ENCODE measurements at places on chromosomes 6 and 20.

DNA sequence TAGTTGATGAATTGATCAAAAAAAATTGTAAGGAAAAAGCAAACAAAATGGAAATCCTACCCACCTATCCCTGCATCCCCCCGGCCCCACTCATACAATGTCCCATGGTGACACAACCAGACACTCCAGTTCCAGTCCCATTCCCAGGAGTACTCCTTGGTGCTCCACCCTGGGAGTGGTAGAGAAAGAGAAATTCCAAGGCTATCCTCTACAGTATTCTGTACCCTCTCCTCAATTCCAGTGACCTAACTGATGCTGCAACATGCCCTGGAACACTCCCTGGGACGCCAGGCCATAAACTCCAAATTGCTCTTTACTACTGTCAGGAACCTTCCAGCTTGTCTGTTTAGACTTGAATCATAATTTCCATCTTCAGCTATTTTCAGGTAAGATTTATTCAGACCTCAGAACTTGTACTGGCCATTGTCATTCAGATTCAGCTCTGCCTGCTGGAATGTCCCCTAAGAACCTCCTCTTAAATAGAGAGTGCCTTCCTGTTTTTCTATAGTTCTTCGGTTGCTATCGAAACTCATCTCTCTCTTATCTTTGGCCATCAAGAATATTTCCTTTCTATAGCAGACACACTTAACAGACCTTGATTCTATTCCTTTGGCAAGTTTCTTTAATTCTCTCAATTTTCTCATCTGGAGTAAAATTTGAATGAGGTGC, 8.7 kb downstream of the GPX6 start:
- DNase-seq: no peak

GRCh38 chr6:125477844-125478243, 176.1 kb upstream of the HDDC2 start:
- no peak for DNase-seq

- DNase-seq: no peak
These were observed 121.7 kb downstream of the SMOC2 start for GRCh38 chr6:168562576-168563151.

DNA sequence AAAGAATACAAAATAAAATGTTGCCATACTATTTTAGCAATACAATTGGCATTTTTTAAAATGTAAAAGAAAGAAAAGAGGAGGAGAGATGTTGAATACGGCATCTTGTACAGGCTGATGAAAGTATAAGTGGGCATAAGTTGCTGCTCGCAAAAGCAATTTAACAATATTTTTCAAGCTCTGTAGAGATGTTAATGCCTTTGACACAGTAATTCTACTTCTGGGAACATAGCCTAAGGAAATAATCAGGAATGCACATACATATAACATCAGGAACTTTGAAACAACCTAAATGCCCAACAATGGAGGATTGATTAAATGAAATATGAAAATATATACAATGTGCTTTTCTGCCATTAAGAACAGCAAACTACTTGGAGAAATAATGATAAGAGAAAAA, 80.2 kb downstream of the LRRC1 start:
- no peak for DNase-seq

DNA sequence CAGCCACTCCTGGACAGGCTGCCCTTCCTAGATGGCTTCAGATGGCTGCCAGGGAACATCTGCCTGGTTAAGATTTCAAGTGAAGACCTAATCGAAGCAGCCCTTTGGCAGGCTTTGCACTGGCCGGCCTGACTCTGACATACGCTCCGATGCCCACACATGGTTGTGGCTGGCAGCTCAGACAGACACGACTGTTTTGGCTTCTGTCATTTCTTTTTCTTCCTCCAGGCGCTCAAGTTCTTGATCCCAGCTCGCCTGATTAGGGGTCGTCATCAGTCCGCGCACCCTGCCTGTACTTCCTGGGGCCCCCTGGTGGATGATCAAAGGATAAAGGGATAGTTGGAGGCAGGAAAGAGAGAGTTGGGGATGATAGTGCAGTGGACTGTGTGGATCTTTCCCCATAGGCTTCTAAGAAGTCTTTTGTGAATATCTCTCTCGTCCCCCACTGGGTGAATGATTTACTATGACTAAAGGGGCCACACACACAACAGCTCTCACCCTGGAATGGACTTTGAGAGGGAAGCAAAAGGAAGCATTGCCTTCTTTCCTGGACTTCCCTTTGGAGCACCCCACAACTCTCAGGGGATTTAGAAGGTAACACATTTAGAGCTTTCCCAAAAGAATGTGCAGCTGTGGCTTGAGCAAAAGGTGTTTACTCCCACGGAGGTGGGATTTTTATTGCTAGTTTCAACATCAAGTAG, 21.4 kb upstream of the TRAM2 start:
- DNase-seq: peak; percentile 76

- peak; percentile 36 for DNase-seq
These were observed 3.3 kb downstream of the ADGRB3 start for GRCh38 chr6:68638230-68638900.

- DNase-seq: no peak
These were observed 48.8 kb downstream of the DSTN start for GRCh38 chr20:17618673-17619013.

- DNase-seq: no peak
These were observed 77.4 kb upstream of the MTHFD1L start for GRCh38 chr6:150788089-150788488.

GRCh38 chr6:151478670-151479069, 15.1 kb upstream of the CCDC170 start:
- no peak for DNase-seq

GRCh38 chr20:43820731-43821330, 93.8 kb upstream of the TOX2 start:
- DNase-seq: no peak

DNA sequence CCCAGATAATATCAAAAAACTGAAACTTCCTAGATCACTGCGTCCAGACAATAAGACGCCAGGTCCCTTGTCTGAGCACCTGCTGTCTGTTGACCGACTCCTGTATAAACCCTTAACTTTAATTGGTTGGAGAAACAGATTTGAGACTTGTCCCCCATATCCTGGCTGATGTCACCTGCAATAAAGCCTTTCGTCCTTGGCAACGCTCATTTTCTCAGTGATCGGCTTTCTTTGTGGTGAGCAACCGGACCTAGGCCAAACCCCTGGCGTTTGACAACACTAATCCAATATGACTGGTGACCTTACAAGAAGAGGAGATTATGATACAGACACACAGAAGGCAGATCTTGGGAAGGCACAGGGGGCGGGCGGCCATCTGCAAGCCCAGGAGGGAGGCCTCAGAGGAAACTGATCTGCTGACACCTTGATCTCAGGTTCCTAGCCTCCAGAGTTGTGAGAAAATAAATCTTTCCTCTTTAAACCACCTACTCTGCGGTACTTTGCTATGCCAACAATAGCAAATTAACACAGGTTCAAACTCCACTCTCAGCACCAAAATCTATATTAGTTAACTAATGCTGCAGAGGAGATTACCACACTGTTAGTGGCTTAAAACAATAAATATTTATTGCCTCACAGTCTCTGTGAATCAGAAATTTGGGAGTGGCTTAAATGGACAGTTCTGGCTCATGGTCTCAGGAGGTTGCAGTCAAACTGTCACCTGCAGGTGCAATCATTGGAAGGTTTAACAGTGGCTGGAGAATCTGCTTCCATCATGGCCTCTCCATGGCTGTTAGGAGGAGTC, 178.7 kb downstream of the OTOR start:
- no peak for DNase-seq

DNA sequence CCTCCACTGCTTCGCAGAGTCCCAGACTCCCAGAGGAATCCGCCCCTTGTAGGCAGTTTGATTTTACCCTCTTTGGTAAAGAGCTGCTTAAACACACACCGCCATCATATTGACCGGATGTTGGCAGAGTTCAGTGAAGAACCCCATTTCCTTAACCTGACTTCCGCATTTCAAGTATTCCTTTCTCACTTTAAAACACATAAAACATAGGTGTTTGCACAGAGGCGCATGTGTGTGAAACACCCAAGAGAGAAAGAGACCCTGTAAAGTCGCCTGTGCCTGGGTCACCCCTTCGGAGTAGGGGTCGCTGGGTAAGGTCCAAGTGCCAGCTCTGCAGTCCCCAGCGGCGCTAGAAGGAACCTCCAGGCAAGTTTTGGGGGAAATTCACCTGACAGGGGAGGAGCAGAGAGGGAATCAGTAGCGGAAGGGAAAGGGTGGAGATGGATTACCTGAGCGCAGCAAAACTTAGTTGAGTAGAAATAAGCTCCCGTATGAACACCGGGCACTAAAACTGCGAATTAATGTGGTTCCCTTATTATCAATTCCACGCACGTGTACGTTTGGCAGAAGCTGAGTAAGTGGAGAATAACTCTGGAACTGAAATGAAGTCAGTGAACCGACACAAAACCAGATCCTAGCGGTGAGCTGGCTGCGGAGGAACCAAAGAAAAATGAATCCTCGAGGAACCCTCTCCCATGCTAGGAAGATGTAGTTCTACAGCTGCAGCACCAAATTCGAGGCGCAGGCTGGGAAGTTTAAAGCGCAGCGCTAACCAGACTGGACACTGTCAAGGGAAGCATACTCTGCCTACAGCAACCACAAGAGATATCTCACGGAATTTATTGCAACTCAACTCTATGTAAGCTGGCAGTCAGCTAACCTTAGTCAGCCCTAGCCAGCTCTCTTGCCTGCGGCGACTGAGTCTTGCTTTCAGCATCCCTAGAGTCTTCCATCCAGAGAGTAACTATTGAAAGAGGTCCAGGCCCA, 3.5 kb upstream of the HTR1B start:
- peak; percentile 21 for DNase-seq

- DNase-seq: no peak
These were observed 28.4 kb downstream of the TMEM200A start for GRCh38 chr6:130394246-130394645.

DNA sequence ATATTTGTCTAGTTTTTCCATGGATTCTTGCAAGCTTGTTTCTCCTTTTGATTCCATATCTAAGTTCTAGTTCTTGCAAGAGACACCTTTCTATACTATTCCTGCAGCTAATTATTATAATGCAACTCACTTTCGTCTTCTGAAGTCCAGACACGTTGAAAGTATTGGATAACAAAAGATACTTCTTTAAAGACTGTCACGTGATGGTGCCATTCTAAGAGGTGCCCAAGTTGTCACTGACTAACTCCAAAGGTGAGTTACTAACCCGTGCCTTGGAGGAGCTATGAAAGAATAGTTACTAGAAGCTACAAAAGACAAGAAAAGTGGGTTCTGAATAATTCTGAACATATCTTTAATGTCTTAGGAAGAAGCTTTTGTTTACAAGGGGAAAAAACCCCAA, 322.6 kb downstream of the HDGFL1 start:
- no peak for DNase-seq

DNA sequence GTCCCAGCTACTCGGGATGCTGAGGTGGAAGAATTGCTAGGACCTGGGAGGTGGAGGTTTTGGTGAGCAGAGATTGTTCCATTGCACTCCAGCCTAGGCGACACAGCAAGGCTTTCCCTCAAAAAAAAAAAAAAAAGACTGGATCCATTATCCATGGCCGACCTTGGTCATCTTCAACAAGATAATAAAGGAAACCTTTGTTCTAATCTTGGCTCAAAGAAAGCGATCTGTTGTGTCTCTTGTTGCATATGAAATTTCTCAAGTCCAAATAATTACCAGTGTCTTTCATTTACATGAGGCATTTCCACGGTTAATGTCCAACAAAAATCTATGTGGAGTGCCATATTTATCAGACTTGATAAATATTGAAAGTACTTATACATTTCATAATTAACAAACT, 23.7 kb upstream of the KIF16B start:
- DNase-seq: no peak

- DNase-seq: no peak
These were observed 27.9 kb upstream of the PLCB4 start for GRCh38 chr20:9040863-9041524.

DNA sequence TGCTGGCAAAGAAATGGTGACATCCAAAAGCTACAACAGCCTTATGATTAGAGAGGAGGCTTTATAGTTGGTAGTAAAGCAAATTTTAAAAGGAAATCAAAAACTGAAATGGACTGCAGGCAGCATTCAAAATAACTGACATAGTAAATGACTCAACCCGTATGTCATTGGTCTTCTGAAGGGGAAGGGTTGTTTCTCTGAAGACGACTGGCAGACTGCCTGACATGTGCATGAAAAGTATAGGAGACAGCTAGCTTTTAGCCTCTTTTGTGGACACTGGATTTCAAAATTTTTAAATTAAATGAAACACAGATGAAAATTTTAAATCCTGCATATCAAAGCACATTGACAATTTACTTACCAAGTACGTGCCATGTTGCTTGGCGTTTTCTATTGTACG, 90.7 kb downstream of the TRMT6 start:
- DNase-seq: no peak

- DNase-seq: no peak
These were observed 13.5 kb downstream of the ZHX3 start for GRCh38 chr20:41304002-41304401.

- no peak for DNase-seq
These were observed 395.4 kb downstream of the ARHGAP18 start for GRCh38 chr6:129314575-129314974.

GRCh38 chr20:48728042-48728825, 99.6 kb downstream of the PREX1 start:
- peak; percentile 47 for DNase-seq

DNA sequence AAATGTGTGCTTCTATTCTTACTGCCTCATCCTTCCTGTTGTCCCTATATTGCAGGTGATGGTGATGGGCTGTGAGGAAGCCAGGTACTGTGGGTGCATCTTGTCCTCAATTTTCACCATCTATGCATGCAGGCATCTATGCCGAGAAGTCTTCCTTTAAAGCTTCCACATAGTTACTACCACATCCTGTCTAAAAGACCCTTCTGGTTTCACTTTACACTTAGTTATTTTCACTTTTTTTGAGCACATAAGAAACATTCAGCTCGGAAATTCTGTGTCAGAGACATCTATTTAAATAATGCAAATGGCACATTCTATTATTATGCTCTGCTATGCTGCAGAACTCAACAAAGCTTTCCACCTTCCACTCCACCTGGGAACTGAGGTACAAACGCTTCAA, 28.2 kb upstream of the FABP7 start:
- DNase-seq: no peak

DNA sequence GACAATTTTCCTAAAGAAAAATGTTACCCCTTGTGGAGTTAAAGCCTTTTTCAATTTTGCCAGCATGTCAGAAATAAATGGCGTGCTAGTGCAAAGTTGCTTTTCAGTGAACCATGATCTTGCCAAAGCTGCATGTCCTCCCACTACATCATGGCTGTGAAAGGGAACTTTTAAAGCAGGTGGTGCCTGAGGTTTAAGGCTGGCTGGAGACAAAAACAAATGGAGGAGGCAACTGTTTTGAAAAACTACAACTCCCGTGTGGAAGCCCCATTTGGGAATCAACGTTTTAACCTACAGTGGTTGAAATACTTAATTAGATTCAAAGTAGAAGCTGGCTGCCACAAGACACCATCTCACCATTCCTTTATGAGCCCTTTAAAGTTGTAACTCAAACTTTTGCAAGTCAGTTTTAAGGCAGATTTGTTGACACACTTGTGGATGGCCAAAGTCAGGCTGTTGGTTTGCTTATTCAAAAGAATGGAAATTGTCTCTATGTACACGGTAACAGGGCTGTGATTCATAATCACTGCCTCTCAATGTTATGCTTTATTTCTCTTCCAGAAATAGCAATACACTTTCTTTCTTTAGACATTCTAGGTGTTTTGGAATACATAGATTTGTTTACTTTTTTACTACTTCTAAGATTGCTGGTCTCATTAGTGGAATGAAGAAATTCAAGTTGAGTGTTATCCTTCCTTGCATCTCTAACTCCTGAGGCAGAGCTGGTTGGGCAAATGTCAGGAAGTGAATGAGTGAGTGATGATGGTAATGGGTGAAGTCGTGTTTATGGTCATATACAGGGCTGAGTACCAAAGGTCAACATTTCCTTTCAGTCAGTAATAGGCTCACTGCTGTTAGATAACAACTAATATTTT, 196.4 kb upstream of the GMDS start:
- DNase-seq: no peak
